ENCODE measurements at places on chromosomes 2 and 18.

DNA sequence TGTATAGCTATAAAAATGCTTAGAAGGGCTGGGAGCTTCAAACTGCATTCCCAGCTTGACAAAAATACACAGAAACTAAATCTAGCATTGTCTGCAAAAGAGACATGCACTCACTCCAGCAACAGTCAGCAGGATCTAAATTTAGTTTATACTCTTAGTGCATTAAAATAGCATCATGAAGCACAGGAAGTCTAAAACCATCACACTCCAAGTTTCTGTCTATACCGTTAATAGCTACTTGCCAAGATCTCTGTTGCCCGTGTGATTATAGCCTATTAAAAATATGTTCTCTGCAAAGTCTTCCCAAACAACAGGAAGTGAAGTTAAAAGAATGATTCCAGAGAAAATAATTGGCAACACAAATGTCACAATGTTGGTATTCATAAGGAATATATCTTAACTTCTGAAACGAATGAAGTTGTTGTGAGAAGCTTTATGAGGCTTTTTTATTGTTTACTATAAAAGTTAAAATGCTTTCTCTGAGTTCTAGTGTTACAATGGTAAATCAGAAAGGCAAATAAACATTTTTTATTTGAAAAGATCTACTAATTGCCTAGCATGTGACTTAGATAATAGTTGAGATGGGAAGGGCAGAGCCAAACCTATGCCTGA, 184.2 kb downstream of the ZNF385B start:
- DNase-seq, result no peak

GRCh38 chr18:36020174-36020711, 47.1 kb downstream of the RPRD1A start:
- no peak for DNase-seq

DNA sequence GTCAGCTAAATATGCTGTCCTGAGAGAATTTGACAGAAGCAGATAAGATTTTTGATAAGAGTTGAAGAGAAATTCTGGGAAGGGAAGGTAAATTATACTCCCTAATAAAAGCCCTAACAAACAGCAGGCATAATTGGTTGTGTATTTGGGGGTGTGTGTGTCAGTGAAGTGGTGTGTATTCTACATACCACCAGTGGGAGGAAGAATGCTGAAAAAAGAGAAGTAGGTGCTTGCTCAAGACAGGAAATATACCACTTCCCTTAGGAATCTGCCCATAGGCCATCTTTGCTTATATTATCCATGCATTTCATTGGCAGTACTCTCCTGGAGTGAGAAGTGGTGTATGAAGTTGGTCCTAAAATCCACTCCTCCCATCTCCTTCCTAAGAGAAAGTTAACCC, 76.2 kb downstream of the FMNL2 start:
- DNase-seq, result no peak

- DNase-seq, result no peak
These were observed 42.1 kb upstream of the GALR1 start for GRCh38 chr18:77207540-77207939.

DNA sequence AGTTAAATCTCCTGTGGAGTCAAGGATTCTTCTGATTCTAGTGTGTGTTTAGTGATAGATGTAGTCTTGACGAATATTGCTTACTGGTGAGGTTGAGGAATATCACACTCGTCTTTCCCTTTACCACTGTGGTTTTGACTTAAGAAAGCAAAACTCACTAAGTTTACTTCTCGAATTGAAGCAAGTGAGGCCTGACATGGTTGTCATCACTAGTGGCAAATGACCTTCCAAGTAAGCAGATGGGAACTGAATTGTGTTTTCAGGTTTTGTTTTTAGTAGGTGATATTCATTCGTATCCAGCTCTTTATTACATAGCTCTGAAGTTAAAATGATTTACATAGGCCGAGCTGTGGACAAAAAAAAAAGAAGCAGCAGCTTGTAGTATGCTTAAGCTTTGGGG, 20.6 kb upstream of the DSG4 start:
- DNase-seq, result no peak

DNA sequence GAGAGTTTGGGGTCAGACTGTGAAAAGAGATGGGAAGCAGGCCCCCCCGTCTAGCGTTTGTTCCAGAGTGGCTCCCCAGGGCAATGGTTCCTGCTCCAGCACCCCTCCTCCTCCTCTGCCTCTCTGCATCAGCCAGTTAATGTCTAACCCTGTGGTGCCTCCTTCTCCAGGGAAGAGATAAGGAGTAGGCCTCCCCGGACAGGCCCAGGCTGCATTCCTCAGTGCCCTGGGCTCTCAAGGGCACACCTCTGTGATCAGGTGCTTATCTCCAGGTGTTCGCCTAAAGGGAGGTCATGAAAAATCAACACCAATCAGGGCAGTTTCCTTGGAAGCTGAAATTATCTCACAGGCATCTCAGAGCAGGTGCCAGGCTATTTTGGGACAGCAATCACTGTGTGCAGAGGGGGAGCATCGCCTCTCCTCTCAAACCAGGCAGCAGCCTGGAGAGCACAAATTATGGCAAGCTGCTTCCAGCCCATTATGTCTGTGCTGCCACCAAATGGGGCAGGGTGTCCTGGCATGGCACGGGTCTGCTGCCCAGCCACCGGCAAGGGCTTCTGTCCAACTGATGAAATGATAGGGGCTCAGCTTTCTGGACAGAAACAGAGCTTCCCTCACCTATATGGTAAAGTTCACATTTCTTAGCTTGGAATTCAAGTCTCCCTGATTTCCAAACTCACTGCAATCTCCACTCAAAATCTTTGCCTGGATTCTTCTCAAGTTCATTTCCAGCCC, 255.8 kb upstream of the SLC14A2 start:
- DNase-seq, result no peak

DNA sequence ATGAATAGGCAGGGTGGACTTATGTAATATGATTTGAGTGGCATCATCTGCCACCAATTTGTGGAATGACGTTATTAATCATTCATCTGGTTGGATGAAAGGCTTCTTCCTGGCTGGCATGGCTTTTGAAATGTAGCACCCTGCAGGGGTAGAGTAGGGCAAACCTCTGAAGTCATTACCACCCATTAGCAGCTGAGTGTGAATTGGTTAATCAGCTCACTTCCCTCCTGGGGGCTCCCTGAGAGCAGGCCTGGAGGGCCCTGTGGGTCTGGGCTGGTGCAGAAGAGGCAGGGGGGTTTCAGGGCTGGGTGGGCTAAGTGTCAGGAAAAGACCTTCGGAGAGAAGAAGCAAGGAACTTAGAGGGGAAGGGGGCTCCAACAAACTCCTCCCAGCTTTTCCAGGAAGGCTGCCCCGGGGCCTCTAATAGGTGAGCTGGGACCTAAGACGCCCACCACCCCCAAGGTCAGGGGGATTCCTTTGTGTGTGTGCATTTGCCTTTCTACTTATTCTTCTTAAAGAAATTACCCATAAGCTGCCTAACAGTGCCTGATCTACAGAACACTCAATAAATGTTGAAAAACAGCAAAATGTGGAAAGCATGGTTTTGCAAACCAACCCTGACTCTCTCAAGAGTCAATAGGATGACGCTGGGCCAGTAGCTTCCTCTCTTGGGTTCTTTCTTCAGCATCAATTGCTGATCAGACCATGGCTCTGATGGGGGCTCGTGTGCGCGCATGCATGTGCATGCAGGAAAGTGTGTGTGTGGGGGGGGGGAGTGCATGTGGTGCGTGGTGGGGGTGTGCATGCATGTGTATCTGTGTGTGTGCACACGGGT, 49.7 kb upstream of the ZNF516 start:
- DNase-seq, result no peak

DNA sequence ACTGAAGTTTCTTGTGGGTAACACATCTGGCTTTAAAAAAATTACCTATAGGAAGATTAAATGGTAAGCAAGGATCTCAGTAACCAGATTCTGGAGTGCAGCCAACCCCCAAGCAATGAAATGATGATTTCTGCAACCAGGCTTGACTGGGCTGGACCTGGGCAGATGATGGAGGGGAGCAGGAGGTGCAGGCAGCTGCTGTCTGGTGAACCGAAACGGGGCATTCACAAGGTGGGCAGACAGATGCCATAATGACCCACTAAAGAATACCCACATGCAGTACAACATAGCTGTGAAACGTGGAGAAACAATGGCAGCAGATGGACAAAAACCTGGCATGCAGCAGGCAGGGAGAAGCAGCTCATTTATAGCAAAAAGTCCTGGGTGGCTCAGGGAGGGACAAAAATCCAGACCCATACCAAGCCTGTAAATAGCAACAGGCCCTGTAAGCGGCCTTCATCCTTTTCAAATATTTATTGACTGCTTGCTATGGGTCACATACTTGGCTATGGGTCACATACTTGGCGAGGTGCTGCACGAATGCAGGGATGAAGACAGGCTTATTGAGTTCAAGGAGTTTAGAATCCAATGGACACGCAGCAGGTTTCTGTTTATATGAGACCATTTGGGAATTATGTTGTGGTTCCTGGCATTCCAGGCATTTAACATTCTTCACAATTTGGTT, 244.7 kb downstream of the HRH4 start:
- DNase-seq, result no peak

DNA sequence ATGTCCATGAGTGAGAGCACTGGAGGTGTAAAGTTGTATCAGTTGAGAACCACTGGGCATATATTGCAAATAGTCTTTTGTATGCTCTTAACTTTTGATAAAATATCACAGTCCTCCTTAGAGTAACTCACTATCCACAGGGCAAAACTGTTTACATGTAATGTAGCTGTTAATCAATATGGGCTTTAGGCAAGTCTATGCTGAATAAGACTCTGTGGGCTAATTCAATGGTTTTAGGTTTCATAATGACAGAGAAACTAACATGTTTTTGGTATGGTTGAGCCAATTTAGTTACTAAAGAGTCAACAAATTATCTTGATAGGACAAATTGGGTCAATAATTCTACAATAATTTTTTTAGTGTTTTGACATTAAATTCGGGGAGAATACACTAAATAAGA, 1134.9 kb upstream of the FAM98A start:
- no peak for DNase-seq

Data from NCI-H1048 (cell line).